Fibroblast of skin of back (primary cell): ENCODE measurements at places on chromosomes 1 and 21.

DNA sequence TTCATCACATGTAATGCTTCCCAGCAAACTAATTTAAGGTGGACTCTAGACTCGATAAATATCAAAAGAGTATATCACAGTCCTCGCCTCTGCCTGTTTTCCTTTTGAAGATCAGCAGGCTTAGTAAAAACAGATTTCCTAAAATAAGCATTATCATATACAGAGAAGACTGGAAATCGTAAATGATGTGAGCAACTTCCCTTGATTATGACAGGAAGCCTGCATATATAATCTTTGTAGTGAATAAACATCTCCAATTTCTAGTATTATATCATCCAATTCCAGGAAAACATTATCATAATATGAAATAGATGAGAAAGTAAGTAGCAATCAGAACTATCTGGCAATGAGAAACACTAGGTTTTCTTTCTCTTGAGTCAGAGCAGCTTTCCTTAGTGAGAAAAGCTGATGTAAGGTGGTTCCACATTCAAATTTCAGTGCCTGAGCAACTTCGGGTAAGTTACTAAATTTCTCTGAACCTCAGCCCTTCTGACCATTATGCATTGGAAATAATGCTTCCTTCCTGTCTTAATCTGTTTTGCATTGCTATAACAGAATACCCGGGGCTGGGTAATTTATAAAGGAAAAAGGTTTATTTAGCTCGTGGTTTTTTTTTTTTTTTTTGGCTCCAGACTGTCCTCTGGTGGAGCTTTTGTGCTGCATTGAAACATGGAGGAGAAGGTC lies 12.6 kb upstream of the POU2F1 start:
- DNase-seq: no peak

DNA sequence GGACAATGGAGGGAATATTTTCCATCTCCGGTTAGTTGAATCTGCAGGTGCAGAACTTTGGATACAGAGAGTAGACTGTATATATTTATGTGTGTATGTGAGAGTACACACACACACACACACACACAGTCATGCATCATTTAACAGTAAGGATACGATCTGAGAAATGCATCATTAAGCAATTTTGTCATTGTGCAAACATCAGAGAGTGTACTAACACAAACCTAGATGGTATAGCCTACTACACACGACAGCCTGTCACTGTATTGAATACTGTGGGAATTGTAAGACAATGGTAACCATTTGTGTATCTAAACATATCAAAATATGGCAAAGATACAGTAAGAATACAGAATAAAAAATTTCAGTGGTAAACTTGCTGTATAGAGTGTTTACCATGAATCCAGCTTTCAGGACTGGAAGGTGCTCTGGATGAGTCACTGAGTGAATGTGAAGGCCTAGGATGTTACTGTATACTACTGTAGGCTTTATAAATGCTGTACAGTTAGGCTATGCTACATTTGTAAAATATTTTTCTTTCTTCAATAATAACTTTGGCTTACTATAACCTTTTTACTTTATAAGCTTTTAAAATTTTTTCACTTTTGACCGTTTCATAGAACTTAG lies 138.5 kb downstream of the ZZZ3 start:
- DNase-seq: peak; percentile 46

GRCh38 chr1:204130981-204131892 lies 20.6 kb downstream of the ETNK2 start:
- DNase-seq: peak; percentile 92

- DNase-seq: peak; percentile 87
Measured at GRCh38 chr1:41743366-41743765, 175.4 kb downstream of the HIVEP3 start.

DNA sequence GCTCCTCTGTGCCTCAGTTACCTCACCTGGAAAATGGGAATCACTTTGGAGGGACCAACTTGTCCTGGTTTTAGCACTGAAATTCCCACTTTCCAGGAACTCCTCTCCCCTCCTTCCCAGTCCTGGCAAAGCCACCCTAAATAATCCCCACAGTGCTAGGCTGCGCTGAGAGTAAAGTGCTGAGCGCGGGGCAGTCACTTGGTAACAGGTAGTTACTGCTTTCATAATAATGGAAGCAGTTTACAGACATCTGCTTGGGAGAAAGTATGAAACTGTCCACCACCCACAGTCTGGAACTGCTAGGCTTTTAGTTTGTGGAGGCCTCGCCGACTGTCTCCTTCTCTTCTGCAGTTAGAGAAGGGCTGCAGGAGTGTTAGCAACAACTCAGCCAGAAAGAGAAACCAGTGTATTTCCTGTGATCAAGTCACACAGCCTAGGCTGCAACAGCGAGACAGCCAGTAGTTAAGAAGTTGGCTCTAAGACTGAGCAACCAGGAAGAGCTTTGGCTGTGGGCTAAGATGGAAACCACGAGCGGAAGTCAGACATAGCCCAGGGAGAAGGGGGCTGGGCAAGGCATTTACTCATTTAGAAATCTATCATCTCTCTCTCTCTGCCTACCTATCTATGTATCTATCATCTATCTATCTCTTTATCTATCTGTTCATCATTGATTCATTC lies 30.8 kb upstream of the ABCG1 start:
- no peak for DNase-seq

- DNase-seq: peak; percentile 56
Measured at GRCh38 chr1:15027515-15027986, 126.0 kb upstream of the TMEM51 start.

DNA sequence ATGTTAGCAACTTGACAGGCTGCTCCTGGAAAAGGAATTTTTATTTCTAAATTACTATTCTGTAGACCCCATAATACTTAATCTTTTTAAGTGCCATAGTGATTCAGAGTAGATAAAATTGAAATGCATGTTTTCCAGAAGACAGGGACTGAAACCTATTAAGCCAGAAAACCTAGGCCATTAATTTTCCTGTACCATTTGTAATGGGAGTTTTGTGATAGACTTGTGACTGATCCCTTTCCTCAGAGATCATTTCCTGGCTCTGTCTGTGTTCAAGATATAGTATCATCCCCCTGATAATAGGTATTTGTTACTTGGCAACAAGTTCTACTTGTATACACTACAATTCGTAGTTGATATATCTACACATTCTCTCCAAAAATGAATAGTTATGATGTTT lies 1609.8 kb downstream of the AMY1C start:
- DNase-seq: no peak

GRCh38 chr1:55580845-55581332 lies 365.7 kb upstream of the USP24 start:
- peak; percentile 97 for DNase-seq

- no peak for DNase-seq
Measured at GRCh38 chr1:4309676-4310320, 344.6 kb upstream of the AJAP1 start.

- DNase-seq: peak; percentile 77
Measured at GRCh38 chr1:36160949-36161485, 5.1 kb downstream of the MAP7D1 start.

- no peak for DNase-seq
Measured at GRCh38 chr21:26798856-26799751, 46.1 kb downstream of the ADAMTS1 start.

DNA sequence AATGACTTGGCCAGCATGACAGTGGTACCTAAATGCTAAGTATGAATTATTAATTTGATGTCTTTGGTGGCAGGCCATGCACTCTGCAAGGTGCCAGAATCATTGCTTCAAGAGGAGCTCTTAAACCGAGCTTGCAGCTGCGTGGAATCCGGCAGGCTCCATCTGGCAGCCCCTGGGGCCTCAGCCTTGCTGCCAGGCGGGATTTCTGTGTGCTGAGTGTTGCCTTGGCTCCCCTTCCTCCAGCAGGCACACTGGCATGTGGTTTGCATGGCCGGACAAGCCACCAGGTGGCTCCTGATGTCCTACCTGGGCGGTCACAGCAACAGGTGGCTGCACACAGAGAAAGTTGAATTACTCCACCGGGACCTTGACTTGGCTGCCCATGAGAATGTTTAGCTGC lies 155.4 kb downstream of the URB2 start:
- DNase-seq: no peak

DNA sequence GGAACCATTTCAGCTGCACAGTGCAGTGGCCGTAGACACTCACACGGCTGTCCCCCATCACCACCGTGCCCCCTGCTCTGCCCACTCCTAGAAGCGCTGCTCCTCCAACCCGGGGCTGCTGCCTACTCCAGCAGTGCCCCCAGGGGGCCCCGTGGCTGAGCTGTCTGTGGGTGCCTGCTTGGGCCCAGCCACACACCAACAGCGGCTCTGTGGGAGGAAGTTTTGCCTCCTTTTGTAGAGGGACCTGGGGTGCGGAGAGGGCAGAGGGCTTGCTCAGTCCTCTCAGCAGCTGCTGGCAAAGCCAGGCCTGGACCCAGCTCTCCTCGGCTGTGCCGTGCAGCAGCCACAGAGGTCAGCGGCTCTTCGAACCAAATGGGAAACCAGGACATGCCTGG lies 11.4 kb upstream of the LRRC3 start:
- DNase-seq: no peak

DNA sequence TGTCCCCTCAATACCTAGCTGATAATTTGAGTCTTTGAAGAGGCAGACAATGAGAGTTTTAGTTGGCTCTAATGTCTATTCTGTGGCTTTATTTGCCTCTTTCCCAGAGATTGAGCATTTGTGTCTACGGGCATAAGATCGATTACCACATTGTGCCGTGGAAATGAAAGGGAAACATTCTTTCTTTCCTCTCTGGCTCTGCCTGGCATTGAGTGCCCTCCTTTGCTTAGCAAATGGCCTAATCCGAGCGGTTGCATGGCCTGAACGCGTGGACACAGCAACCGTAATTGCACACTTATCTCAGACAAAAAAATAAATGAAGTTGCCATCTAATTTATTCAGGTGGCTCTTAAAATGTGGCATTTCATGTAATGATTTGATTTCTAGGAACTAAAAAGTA lies 247.9 kb downstream of the ADGRL2 start:
- no peak for DNase-seq

GRCh38 chr1:46168477-46168876 lies 6.4 kb upstream of the TSPAN1 start:
- no peak for DNase-seq

DNA sequence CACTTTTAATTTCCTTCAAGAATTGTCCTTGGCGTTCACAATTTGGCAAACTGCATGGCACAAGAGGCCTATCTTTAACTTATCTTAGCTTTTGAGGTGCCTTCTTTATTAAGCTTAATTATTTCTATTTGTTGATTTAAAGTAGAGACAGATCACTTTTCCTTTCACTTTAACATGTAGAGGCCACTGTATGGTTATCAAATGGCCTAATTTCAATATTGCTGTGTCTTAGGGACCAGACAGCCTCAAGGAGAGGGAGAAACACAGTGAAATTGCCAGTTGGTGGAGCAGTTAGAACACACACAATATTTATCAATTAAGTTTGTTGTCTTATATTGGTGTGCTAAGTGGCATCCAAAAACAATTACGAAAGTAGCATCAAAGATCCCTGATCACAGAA lies 1013.9 kb downstream of the KCNT2 start:
- DNase-seq: no peak

DNA sequence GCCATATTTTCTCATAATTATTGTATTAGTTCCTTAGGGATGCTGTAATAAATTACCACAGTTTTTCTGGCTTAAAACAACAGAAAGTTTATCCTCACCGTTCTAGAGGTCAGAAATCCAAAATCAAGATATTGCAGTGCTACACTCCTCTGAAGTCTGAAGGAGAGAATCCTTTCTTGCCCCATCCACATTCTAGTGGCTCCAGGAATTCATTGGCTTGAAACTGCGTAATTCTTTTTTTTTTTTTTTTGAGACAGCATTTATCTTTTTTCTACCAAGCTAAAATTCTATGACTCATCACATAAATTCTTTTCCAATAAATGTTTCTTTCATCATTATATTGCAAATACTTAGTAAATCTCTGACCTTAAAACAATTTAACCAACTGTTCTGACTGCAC lies 451.0 kb upstream of the RGS18 start:
- DNase-seq: peak; percentile 50

DNA sequence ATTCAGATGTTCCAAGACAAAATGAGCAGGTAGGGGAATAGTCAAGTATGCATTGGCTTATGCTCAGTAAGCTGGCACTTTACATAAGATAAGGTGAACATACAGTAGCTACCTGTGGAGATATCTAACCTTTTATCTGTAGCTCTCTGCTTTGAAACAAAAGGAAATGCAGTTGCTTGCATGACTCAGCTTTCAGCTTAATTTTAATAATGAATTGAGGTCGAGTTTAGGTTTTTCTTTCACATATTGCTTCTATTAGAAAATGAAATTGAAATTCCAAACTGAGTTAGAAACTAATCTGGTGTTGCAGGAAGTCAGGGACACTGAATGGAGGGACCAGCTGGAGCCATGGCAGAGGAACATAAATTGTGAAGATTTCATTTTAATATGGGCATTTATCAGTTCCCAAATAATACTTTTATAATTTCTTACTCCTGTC lies 8.3 kb downstream of the FRRS1 start:
- DNase-seq: no peak

- DNase-seq: peak; percentile 67
Measured at GRCh38 chr1:167219646-167220536, 795 bp upstream of the POU2F1 start.

DNA sequence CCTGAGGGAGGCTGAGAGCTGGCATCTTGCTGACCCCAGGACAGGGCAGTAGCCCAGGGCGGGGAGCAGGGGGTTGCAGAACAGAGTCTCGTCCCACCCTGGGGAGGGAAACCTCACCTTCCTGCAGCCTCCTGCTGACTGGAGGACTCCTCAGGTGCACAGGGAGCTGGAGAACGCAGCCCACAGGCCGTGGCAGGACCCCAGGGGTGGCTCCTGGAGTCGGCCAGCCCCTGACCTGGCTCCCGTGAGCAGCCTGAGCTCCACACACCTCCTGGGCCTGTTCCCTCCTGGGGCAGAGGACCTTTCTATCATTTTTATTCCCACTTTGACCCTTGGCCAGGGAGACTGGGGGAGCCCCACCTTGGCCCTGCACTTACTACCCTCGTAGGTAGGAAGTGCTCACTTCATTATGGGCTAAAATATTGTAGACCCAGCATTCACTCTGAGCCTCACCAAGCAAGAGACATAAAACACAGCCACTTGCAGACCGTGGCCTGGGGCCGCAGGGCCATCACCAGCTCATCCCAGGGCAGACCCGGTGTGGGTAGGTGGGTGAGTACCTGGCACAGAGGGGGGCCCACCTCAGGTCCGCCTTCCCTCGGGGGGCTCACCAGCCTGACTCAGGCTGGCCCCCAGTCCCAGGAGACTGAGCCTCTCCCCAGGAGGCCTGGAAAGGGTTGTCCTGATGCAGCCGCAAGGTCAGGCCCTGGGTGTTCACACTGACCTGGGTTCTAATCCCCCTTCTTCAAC lies 287.3 kb upstream of the VAMP3 start:
- no peak for DNase-seq

DNA sequence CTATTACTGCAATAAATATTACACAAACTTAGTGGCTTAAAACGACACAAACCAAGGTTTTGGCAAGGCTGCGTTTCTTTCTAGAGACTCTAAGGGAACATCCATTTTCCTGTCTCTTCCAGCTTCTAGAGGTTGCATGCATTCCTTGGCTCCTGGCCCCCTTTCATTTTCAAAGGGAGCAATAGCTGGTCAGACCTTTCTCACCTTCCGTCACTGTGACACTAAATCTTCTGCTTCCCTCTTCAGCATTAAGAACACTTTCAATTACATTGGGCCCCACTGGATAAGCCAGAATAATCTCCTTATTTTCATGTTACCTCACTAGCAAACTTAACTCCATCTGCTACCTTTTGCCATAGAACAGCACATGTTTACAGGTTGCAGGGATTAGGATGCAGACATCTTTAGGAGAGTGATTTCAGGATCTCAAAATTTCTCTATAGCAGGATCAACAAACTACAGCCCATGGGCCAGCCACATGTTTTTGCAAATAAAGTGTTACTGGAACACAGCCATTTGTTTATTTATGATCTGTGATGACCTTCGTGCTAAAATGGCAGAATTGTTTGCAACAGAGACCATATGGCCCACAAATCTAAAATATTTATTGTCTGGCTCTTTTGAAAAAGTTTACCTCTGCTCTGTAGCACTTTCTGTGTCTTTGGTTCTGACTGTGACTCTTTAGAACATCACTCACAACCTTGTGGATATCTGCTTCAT lies 221.5 kb upstream of the SGIP1 start:
- DNase-seq: no peak
